NCI-H510A treated with DMSO at 0.1 percent for 48 hours (cell line): ENCODE measurements at places on chromosomes 11 and 22.

DNA sequence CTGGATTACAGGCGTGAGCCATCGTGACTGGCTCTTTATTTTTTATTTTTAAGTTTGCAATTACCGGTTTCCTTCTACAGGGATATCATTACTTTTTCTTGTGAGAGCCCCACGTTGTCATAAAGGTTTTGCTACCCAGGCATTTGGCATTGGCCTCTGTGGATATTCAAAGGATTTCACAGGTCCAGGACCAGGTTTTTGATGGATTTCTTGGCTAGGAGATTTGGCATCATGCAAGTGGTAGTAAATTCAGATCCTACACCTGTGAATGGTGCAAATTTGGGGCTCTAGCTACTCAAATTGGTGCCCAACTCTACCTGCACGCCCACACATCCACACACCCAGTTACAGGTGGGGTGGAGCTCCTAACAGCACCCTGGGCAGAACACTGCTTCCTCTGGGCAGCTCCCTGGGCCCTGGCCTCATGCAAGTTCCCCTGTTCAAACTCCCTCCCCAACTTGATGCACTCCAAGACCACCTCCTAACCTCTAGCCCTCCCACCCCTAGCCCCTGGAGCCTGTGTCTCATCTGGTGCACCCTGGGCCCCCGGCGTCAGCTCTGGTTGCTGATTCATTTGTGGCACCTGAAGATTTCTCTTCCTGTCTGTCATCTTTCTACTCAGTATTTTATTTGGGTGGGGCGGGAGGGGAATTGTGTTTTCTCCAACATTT lies 9.3 kb upstream of the MRGPRD start:
- DNase-seq: no peak

DNA sequence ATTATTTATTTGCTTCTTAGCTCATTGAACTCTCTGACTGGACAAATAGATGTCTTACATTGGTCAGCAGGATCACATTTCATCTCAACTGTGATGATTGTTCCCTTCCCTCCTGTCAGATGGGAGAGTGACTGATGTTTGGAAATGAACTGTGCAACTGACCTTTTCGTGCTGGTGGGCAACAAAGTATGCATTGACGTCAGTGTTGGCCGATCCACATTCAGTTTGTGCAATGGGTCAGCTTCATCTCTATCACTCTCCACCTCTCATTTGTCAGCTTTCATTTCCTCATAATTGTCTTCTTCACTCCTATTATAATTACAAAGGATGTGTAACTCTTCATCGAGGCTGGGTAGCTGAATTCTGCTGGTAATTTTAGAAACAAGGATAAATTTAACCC lies 71.3 kb downstream of the PPP2R1B start:
- DNase-seq: peak; percentile 39

- DNase-seq: no peak
These were observed 11.8 kb upstream of the FNBP4 start for GRCh38 chr11:47778878-47779483.

DNA sequence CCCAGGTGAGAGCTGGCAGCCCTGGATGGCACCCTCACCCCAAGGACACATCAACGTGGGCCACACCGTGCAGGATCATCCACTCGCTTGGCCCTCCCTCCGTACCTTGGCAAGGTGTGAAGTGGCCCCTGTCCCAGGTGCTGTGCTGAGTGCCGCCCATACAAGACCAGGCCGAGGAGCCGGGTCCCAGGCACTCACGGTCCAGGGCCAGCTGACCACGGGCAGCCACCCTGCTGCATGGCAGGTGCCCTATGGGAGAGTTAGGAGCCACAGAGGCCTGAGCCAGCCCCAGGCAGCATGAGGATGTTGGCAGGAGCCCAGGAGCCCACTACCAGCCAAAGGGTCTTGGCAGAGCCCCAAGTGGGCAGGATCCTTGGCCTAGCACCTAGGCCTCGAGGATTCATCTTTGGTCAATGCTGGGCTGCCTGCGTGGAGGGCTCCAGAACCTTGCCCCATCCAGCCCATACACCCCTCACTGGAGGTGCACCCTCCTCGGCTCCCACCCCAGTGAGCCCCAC lies 19.6 kb downstream of the RTN4R start:
- DNase-seq: no peak

DNA sequence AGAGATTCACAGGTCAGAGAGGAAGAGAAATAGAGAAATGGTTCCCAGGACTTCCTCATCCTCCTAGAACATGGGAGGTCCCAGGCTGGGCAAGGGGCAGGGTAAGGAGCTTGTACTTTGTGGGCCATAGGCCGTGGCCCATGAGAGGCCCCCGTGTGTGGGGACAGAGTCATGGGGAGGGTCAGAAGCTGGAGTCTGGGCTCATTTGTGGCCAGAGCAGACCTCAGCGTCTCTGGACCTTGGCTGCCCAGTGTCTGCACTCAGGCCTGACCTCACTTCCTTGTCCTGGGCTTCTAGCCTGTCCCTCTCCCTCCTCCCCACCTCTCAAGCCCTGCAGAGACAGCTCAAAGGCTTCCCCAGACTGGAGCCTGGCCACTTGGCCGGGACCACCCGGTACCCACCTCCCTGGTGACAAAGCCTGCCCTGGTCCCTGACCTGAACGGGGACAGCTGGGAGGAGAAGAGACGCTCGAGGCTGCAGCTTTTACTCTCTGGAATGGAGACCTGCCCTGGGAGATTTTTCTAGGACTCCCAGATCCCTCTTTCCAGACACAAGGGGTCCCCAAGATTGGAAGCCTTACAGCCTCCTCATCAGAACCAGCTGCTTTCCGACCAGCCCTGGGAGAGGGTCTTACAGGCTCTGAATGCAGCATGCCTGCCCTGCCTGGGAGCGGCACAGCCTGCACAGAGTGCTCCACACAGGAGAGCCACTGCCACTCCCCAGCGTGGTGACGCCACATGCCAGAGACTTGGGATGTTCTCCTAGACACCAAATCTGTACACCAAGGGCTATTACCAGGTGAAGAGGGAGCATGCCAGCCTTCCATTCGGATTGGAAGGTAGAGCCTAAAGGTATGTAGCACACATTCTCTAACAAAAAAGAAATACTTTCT lies 569.0 kb upstream of the B3GAT1 start:
- no peak for DNase-seq

GRCh38 chr11:44916801-44917385 lies 33.8 kb downstream of the TP53I11 start:
- DNase-seq: no peak

- DNase-seq: no peak
These were observed 97.7 kb downstream of the CD44 start for GRCh38 chr11:35236667-35237003.

- peak; percentile 40 for DNase-seq
These were observed 402.3 kb downstream of the BRD1 start for GRCh38 chr22:49425356-49425755.

- no peak for DNase-seq
These were observed 938 bp downstream of the LAYN start for GRCh38 chr11:111541254-111542061.

- DNase-seq: no peak
These were observed 63.8 kb downstream of the ST14 start for GRCh38 chr11:130223291-130223971.

DNA sequence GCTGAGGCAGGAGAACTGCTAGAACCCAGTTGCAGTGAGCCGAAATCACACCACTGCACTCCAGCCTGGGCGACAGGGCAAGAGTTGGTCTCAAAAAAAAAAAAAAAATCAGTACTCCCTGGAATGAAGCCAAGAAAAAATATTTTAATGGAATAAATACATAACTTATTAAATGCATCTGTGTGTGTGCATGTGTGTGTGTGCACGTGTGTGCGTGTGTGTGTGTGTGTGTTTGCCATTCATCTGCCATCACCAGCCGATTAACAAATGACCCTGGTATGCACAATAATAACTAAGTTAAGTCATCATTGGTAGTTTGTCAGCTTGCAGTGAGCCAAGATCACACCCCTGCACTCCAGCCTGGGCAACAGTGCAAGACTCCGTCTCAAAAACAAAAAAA lies 35.0 kb upstream of the SCGB1A1 start:
- no peak for DNase-seq

GRCh38 chr11:9176136-9176535 lies 84.7 kb upstream of the SCUBE2 start:
- DNase-seq: no peak

DNA sequence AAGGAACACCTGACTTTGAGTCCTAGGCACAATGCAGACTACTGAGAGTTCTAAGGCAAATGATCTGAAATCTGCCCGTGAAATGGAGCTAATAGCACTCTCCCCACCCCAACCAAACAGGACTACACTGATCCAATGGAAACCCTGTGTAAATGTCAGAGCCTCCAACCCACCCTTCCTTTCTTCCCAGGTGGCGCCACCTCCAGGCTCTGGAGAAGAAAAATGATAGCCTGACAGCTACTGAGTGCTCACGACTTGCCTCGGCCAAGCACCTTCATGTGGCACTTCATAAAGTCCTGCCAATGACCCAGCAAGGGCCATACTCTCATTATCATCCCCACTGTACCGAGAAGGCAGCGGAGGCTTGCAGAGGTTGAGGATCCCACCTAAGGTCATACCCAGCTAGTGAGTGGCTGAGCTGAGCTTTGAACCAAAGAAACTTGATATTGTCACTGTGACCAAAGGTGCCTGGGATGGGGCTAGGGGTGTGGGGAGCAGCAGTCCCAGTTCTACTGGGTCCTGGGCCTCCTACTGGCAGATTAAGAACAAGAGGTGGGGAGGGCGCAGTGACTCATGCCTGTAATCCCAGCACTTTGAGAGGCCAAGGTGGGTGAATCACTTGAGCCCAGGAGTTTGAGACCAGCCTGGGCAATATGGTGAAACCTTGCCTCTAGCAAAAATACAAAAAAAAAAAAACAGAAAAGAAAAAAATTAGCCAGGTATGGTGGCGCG lies 20.5 kb downstream of the TST start:
- DNase-seq: no peak

- no peak for DNase-seq
These were observed 25.6 kb upstream of the NRIP3 start for GRCh38 chr11:9029422-9029821.

- DNase-seq: no peak
These were observed 49.3 kb downstream of the PPME1 start for GRCh38 chr11:74220376-74220775.

GRCh38 chr11:10114593-10115404 lies 179.2 kb downstream of the SBF2 start:
- DNase-seq: no peak

DNA sequence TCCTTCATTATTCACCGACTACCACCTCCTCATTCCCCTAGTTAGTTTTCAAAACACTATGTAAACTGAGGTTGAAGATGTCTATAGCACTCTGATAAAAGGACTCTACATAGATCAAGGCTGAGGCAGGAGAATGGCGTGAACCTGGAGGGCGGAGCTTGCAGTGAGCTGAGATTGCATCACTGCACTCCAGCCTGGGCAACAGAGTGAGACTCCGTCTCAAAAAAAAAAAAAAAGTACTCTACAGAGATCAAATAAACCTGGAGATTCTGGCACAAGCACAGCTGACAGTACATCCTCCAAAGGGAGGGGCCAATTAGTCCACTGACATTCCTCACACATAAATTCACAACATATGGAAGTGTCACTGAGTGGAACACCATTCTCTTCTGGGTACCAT lies 31.0 kb downstream of the TSG101 start:
- DNase-seq: no peak

DNA sequence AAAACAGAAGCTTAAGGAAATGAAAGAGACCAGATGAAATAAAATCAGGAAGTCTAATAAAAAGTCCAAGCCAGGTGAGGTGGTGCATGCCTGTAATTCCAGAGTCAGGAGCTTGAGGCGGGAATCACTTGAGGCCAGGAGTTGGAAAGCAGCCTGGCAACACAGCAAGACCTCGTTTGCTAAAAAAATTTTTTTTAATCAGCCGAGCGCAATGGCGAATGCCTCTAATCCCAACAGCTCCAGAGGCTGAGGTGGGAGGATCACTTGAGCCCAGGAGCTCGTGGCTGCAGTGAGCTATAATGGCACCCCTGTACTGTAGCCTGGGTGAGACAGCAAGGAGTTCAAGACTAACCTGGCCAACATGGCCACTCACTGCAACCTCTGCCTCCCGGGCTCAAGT lies 8.0 kb downstream of the RAB6A start:
- no peak for DNase-seq

DNA sequence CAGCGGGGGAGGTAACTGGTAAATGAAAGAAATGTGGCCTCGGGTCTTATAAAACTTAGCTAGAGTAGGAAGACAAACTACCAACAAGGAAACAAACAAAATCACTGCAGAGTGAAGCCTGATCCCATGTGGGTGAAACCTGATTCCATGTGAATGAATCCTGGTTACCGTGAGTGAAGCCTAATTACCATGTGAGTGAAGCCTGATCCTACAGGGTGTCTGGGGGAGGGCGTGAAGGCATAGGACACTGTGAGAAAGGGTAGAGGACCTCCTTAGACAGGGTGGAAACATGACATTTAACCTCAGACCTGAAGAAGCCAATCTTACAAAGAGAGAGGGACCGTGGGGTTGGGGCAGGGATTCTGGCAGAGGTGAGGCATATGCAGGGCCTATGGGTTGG lies 106.2 kb upstream of the USP47 start:
- DNase-seq: no peak

DNA sequence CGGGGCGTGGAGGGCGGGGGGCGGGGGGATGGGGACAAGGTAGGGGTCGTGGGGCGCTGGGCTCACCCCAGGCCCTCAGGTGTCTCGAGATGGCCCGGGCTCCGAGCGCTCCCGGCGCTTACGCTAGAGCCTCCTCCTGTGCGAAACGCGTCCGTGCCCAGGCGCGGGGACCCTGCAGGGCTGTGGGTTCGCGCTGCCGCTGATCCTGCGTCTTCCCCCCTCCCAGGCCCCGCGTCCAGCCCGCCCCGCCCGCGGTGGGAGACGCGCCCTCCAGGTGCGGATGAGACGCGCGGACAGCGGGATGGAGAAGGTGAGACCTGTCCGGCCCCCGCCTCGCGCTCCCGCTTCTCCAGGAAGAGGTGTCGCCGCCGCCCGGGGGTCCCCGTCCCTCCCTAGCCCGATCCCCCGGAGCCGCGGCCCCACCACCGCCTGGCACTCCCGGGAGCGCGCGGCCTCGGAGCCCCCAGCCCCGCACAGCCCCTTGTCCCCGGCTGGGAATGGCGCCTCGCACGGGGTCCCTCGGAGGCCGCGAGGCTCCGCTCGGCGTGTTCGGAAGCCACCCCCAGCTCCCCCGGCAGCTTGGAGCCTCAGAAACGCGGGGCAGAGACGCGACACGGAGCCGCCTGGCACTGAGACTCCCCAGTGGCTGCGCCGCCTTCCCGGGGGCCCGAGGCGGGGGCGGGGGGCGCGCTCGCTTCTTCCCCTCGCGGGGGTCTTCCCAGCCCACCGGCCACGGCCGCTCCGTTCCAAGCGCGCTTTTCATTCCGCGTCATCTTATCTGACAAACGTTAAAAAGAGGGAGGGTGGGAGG lies 27.6 kb upstream of the TOLLIP start:
- DNase-seq: no peak

GRCh38 chr22:23385678-23386631 lies 194.1 kb downstream of the IGLL1 start:
- DNase-seq: peak; percentile 51

- no peak for DNase-seq
These were observed 110.9 kb downstream of the TSPAN18 start for GRCh38 chr11:44837661-44838060.
